Upper lobe of left lung (tissue), 6 donors: ENCODE measurements at places on chromosomes 2 and 18. TPM values are rescaled to one million over a fixed set of nuclear protein-coding genes. Genes with fewer than 3 reads are reported as not detected.

KATNAL2 gene
- 5.1 TPM for total RNA-seq

CROCC2 gene
- total RNA-seq = 10.8 TPM

SLC1A4 gene
- 12.8 TPM for total RNA-seq

CAVIN2 gene
- total RNA-seq = 44.0 TPM

OTX1 gene
- 0.30 TPM for total RNA-seq

NDUFS1 gene
- total RNA-seq = 30.4 TPM

DNA sequence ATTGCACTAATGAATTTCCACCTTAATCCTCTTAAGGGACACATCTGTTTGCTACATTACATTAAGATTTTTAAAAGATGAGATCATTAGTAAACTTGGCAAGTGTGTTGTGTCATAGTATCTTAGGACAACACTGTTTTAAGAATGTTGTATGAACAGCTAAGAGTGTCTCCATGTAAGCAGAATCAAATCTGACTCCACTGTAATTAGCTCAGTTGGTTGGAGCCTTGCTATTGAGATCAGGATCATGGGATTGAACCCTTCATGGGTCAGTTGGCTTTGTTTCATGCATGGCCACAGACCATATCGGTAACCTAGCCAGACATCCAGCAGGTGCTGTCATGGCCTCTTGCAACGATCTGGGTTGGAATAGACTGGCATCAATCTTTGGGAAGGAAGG, 5.2 kb downstream of the FHOD3 start:
- no peaks in the 10 kb centered on the region for H3K36me3 ChIP-seq
- H3K4me3 ChIP-seq = no peak overlapping the region
- no peak overlapping the region for H3K27ac ChIP-seq

- no peaks in the 10 kb centered on the region for H3K4me1 ChIP-seq
- DNase-seq = no peak
- no peaks in the 10 kb centered on the region for H3K36me3 ChIP-seq
- no peaks in the 10 kb centered on the region for H3K27me3 ChIP-seq
These were observed 223.8 kb upstream of the FN1 start for GRCh38 chr2:215659650-215660049.

- no peaks in the 10 kb centered on the region for H3K4me1 ChIP-seq
- H3K27me3 ChIP-seq = no peaks in the 10 kb centered on the region
- no peak overlapping the region for H3K27ac ChIP-seq
- DNase-seq = no peak
- H3K36me3 ChIP-seq = no peaks in the 10 kb centered on the region
- no peak overlapping the region for H3K4me3 ChIP-seq
These were observed 459.8 kb upstream of the FSIP2 start for GRCh38 chr2:185278761-185279160.

GRCh38 chr18:80157708-80158343, 48.8 kb downstream of the ADNP2 start:
- H3K4me3 ChIP-seq = no peak overlapping the region
- no peaks in the 10 kb centered on the region for H3K36me3 ChIP-seq
- no peak overlapping the region for H3K27ac ChIP-seq
- H3K4me1 ChIP-seq = no peaks in the 10 kb centered on the region
- no peak for DNase-seq

GRCh38 chr2:42846932-42847595, 54.7 kb upstream of the HAAO start:
- H3K27ac ChIP-seq = no peak overlapping the region
- no peak for DNase-seq
- H3K4me1 ChIP-seq = peaks cover 18% of the 10 kb centered on the region
- no peak overlapping the region for H3K4me3 ChIP-seq
- H3K27me3 ChIP-seq = no peaks in the 10 kb centered on the region

DNA sequence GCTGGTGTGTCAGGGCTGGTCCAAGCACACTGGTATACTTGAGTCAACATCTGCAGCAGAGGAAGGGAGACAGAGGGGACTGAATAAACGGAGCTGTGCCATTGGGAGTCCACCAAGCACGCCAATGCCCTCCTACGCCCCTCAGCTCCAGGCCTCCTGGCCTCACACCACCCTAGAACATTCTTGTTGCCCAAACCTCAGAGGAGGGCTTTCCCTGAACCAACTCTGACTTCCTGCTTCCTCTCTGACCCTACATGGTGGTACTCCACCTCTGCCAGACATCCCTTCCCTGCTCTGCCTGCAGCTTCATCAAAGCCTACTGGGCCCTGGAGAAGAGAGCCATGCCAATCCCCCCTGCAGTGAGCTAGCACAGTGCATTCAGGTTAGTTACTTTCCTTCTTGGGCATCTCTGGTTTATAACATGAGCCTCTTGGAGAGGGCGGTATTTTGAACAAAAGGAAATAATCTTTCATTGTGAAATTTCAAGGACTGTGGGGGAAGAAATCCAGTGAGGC, 54.4 kb downstream of the ZBTB7C start:
- H3K27me3 ChIP-seq = no peaks in the 10 kb centered on the region
- no peaks in the 10 kb centered on the region for H3K36me3 ChIP-seq
- H3K27ac ChIP-seq = no peak overlapping the region
- DNase-seq = no peak
